Colonic mucosa (tissue), 4 donors: ENCODE measurements at places on chromosomes 3 and 15.

DNA sequence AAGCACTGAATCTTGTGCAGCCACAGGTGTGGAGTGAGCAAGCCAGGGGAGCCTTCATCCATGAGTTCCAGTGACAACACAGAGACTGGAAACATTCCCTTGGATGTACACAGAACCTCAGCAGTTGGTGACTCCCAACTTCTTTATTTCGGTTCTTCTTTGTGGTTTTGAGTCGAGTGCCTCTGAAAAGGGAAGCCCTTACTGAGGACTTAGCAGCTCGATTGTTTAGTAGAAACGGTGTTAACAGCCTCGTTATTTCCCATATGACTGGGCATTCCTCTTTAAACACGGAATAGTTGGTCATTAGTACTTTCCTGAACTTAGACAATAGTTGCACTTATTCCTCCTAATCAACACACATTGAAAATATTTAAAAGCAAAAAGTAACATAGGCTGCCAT, 7.7 kb downstream of the SLCO3A1 start:
- no peaks in the 10 kb centered on the region for H3K27me3 ChIP-seq
- DNase-seq, result no peak
- H3K36me3 ChIP-seq, result no peaks in the 10 kb centered on the region
- no peak overlapping the region for H3K27ac ChIP-seq
- H3K4me3 ChIP-seq, result no peak overlapping the region
- H3K4me1 ChIP-seq, result peaks cover 4% of the 10 kb centered on the region

- peak; percentile 32 for DNase-seq
- H3K4me3 ChIP-seq, result no peak overlapping the region
- H3K4me1 ChIP-seq, result peaks cover 4% of the 10 kb centered on the region
- H3K36me3 ChIP-seq, result no peaks in the 10 kb centered on the region
Observed at GRCh38 chr3:169865176-169865767, 4.5 kb downstream of the LRRC31 start.

GRCh38 chr15:66169023-66169422, 84.5 kb downstream of the MEGF11 start:
- H3K27ac ChIP-seq, result no peak overlapping the region
- H3K4me1 ChIP-seq, result no peaks in the 10 kb centered on the region
- no peaks in the 10 kb centered on the region for H3K36me3 ChIP-seq
- no peaks in the 10 kb centered on the region for H3K27me3 ChIP-seq
- no peak overlapping the region for H3K4me3 ChIP-seq

- H3K36me3 ChIP-seq, result no peaks in the 10 kb centered on the region
- H3K4me1 ChIP-seq, result no peaks in the 10 kb centered on the region
- H3K4me3 ChIP-seq, result no peak overlapping the region
- H3K27ac ChIP-seq, result no peak overlapping the region
- H3K27me3 ChIP-seq, result no peaks in the 10 kb centered on the region
Observed at GRCh38 chr3:129822241-129822640, 71.3 kb downstream of the TMCC1 start.

DNA sequence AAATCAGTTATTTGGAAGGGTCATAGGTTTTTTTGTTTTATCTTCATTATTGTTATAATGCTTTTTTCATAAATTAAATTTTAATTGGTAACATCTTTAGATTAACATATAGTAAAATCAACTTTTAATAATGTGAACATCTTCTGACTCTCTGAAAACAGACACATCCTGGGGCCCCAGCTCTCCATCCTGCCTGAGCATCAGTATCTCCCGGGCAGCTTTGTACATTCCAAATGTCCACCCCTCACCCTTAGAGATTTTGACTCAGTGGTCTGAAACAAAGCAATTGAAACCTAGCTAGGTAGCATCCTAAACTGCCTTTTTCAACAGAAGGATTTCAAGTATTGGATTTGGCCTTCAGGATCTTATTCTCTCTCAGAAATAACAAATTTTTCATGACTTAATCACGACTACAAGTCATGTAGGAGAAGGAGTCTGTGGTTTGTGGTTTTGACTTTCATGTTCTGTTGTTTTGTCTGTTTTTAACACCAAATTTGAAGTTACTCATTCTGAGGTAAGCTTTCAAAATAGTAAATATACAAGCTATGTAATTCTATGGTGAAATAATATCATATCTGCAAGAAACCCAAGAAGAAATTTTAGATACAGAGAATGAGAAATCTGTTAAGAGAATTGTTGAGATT, 147.3 kb upstream of the UBE2E2 start:
- no peaks in the 10 kb centered on the region for H3K4me1 ChIP-seq
- H3K4me3 ChIP-seq, result no peak overlapping the region
- no peaks in the 10 kb centered on the region for H3K27me3 ChIP-seq
- no peak overlapping the region for H3K27ac ChIP-seq
- no peak for DNase-seq

DNA sequence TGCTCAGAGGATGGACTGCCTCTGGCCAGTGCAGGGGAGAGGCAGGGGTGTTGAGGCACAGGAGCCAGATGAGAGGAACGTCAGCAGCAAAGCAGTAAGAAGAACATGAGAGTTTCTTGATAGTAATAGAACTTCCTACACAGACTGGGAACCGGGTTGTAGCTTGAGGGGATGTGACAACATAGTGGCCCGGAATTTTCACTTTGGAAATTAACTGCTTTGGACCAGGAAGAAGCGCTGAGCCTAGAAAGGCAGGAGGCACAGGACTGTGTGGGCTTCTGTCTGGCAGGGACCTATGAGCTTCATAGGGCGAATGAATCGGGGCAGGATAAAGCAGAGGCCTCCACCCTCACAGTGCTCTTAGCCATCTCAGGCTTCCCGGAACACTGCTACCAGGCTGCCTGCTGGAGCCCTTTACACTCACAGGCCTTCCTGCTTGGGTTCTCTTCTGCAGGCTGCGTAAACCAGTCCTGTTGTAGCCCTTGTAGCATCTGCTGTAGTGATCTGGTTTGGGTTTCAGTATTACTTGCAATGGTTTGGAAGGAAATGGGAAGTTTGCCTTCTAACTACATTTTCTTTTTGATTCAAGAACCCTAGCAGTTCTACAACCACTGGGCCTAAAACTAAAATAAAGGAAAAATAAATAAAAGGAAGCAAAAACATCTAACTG, 3.3 kb upstream of the ADPGK start:
- no peak for DNase-seq
- H3K27ac ChIP-seq, result no peak overlapping the region
- H3K4me1 ChIP-seq, result peaks cover 7% of the 10 kb centered on the region
- no peaks in the 10 kb centered on the region for H3K36me3 ChIP-seq
- no peak overlapping the region for H3K4me3 ChIP-seq
- no peaks in the 10 kb centered on the region for H3K27me3 ChIP-seq

- DNase-seq, result peak; percentile 12
- H3K4me3 ChIP-seq, result no peak overlapping the region
- H3K4me1 ChIP-seq, result no peaks in the 10 kb centered on the region
- H3K27me3 ChIP-seq, result no peaks in the 10 kb centered on the region
- H3K27ac ChIP-seq, result no peak overlapping the region
Observed at GRCh38 chr15:25244731-25245585, 193.9 kb downstream of the UBE3A start.

- no peaks in the 10 kb centered on the region for H3K4me1 ChIP-seq
- no peak for DNase-seq
- no peaks in the 10 kb centered on the region for H3K36me3 ChIP-seq
- no peak overlapping the region for H3K27ac ChIP-seq
Observed at GRCh38 chr15:65939901-65940617, 70.8 kb downstream of the RAB11A start.

GRCh38 chr3:50396502-50396901, 37.2 kb upstream of the TMEM115 start:
- no peaks in the 10 kb centered on the region for H3K4me1 ChIP-seq
- no peaks in the 10 kb centered on the region for H3K36me3 ChIP-seq
- no peak overlapping the region for H3K27ac ChIP-seq
- H3K27me3 ChIP-seq, result no peaks in the 10 kb centered on the region
- no peak overlapping the region for H3K4me3 ChIP-seq

DNA sequence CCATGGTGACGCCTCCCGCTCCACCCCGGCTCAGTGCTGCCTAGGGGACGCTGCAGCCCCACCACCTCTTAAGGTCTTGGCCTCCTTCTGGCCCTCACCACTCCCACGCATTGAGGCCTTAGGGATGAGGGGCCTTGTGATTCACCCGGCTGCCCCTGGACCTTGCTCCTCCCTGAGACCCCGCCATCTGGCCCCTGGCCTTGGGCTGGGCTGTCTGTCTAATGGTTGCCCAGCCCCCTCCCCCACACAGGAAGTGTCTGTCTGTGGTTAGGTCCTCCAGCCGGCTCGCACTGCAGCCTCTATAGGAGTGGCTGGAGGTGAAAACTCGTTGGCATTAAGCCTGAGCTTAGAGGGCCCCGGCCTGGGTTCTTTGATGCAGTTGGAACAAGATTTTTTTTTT, 21.5 kb upstream of the MTHFS start:
- H3K4me3 ChIP-seq, result no peak overlapping the region
- H3K36me3 ChIP-seq, result no peaks in the 10 kb centered on the region
- H3K27ac ChIP-seq, result no peak overlapping the region
- no peaks in the 10 kb centered on the region for H3K4me1 ChIP-seq
- DNase-seq, result no peak

DNA sequence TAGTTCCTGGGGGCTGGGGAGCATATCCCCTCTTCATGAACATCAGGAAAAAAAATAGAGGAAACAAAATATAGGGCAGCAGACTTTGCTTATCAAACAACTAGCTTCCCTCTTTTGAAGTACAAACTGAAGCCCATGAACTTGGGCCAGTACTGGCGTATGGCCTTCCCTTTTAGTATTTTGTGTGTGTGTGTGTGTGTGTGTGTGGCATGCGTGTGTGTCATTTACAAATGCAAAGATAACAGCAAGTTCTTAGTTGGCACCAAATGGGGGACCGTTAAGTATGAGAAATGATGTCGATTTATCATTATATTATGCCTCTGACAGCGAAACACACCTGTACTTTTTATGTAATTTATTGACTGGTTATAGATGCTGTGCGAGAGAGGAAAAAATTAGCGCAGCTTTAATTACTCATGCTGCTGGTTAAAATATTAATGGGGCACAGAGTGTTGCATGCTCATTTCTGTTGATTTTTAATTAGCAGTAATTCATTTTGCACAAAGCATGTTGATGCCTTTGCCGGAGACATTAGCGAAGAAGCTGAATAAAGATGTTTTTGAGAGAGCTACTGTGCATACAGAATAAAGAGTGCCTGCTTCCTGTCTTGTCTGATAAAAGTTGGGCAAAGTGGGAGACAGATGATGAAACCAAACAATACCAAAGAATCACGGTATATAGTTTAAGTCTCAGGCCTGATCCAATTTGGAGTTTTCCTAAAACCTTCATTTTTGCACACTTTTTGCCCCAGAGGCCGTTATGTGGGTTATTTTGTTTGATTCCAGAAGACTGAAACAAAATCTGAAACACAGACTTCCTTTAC, 297.1 kb downstream of the SATB1 start:
- no peak overlapping the region for H3K4me3 ChIP-seq
- DNase-seq, result no peak
- H3K4me1 ChIP-seq, result no peaks in the 10 kb centered on the region
- H3K27me3 ChIP-seq, result no peaks in the 10 kb centered on the region

DNA sequence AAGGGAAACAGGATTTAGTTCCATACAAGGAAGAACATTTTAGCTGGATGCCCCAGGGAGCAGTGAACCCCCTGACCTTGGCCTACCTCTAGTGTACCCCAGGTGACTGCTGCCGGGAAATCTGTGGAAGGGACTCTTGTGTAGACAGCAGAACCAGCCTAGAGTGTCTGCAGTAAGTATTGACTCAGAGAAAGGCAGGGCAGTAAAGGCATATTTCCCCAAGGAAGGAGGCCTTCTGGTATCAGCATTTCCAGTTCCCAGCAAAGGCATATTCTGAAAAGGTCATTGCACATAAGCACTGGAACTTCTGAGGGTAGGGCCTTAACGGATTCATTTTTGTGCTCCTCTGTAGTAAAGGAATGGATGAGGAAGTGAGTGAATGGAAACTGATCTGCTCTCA, 246.2 kb downstream of the FAM43A start:
- no peak overlapping the region for H3K4me3 ChIP-seq
- DNase-seq, result peak; percentile 8
- H3K36me3 ChIP-seq, result no peaks in the 10 kb centered on the region
- no peaks in the 10 kb centered on the region for H3K4me1 ChIP-seq
- no peaks in the 10 kb centered on the region for H3K27me3 ChIP-seq

DNA sequence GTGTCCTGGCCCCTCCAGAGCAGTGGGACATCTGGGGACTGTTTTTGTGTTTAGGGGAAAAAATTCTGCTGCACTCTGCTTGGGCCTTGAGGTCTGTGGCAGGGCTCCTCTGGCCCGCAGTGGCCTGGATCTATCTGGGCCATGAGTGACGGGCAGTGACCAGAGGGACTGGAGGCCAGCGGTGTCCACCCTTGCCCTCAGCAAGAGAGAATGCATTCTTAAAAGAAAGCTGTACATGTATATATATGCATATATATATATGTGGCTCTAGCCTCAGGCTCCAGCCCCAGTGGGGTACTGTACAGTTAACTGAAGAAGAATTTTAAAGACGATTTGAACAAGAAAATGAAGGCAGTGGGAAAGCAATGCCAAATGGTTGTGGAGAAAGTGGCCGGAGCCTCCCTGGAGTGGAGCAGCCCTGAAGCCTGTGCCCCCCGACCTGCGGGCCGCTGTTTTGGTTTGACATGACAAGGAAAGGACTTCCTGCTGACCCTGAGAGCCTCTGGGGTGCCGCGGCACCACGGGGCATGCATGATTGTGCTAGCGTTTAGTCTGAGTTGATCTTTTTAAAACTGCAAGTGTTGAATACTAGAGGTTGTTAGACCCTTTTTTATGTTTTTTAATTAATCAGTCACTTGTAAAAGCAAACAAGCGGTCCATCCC, 52.2 kb downstream of the PLXNA1 start:
- H3K27ac ChIP-seq, result peak overlapping the region; percentile 82
- H3K4me1 ChIP-seq, result peaks cover 26% of the 10 kb centered on the region
- DNase-seq, result no peak

- no peaks in the 10 kb centered on the region for H3K27me3 ChIP-seq
- DNase-seq, result no peak
- no peak overlapping the region for H3K27ac ChIP-seq
- no peak overlapping the region for H3K4me3 ChIP-seq
- no peaks in the 10 kb centered on the region for H3K36me3 ChIP-seq
- no peaks in the 10 kb centered on the region for H3K4me1 ChIP-seq
Observed at GRCh38 chr3:190339130-190339529, 16.9 kb upstream of the CLDN1 start.

DNA sequence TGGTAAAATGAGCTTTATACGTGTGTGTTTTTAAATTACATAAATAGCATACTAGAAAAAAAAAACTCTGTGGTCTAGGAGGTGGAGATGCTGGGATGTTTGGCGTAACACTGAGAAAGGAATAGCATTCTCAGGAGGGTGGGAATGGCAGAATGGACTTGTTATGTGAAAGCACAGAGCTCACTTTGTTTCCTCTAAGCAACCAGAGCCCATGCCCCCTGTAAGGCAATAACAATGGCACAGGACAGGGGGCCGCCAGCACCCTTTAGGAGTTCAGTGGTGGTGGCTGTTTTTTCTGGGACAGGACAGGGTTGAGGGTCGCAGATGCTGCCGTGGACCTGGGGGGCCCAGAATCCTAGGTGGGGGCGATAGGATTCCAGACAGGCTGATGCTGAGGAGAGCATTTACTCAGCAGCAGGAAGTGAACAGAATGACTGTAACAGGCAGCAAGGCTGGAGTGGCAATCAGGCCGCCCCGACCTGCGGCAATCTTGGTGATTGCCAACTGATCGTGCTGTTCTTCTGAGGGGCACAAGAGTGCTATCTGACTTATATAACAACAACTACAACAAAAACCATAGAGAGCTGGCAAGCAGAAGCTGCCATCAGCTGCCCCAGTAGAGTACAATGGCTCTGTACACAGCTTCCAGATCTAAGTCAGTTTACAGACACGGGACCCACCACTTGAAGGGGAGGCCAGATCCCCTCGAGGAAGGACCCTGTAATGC, 160.4 kb downstream of the UACA start:
- H3K27ac ChIP-seq, result no peak overlapping the region
- H3K27me3 ChIP-seq, result no peaks in the 10 kb centered on the region
- H3K4me3 ChIP-seq, result no peak overlapping the region
- DNase-seq, result no peak

GRCh38 chr15:83571820-83572707, 81.9 kb upstream of the ADAMTSL3 start:
- H3K4me3 ChIP-seq, result no peak overlapping the region
- no peaks in the 10 kb centered on the region for H3K4me1 ChIP-seq
- no peak overlapping the region for H3K27ac ChIP-seq
- no peaks in the 10 kb centered on the region for H3K27me3 ChIP-seq
